ENCODE measurements at places on chromosomes 12 and 14.

- no peak for DNase-seq
These were observed 3.7 kb upstream of the USP15 start for GRCh38 chr12:62256408-62257096.

GRCh38 chr12:132950844-132951535 lies 5.1 kb downstream of the ZNF605 start:
- no peak for DNase-seq

DNA sequence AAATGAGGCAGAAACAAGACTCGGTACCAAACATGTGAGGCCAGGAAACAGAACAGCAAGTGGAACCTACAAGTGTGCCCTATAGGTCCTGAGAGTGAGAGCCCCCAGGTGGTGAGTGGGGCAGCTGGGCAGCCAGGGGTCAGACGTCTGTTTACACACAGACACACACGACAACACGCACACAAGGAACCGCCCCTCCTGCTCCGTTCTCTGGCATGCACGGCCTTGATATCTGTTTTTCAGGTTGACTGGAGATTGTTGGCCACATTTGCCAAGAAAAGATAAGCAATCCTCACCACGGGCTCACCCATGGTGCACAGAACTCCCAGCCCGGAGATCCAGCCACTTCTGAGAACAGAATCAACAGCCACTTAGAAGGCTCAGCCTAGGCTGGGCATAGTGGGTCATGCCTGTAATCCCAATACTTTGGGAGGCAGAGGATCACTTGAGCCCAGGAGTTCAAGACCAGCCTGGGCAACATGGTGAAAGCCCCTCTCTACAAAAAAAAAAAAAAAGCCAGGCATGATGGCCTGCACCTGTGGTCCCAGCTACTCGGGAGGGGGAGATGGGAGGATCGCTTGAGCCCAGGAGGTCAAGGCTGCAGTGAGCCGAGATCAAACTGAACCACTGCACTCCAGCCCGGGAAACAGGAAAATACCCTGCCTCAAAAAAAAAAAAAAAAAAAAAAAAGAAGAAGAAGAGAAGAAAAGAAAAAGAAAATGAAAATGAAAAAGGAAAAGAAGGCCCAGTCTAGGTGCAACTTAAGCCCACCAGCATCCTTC lies 19.4 kb upstream of the EIF5 start:
- DNase-seq = no peak

- DNase-seq = no peak
These were observed 295.4 kb downstream of the RPAP3 start for GRCh38 chr12:47410383-47410782.

DNA sequence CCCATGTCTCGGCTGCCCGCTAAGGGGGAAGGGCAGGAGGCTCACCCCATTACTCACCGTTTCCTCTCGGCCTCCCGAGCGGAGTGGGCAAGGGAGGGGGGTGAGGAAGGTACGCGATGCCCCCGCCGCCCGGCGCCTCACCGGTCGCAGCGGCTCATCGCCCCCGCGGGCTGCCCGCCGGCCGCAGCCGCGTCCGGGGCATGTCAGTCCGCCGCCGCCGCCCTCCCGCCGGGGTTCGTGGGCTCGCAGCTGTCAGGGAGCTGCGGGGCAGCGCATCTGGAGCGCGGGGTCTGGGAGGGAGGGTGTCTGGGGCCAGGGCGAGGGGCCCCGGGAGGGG lies 461 bp downstream of the SLC8A3 start:
- DNase-seq = no peak

- no peak for DNase-seq
These were observed 108.4 kb downstream of the CAND1 start for GRCh38 chr12:67377541-67377940.

GRCh38 chr12:53200458-53201176 lies 6.4 kb downstream of the ITGB7 start:
- no peak for DNase-seq

DNA sequence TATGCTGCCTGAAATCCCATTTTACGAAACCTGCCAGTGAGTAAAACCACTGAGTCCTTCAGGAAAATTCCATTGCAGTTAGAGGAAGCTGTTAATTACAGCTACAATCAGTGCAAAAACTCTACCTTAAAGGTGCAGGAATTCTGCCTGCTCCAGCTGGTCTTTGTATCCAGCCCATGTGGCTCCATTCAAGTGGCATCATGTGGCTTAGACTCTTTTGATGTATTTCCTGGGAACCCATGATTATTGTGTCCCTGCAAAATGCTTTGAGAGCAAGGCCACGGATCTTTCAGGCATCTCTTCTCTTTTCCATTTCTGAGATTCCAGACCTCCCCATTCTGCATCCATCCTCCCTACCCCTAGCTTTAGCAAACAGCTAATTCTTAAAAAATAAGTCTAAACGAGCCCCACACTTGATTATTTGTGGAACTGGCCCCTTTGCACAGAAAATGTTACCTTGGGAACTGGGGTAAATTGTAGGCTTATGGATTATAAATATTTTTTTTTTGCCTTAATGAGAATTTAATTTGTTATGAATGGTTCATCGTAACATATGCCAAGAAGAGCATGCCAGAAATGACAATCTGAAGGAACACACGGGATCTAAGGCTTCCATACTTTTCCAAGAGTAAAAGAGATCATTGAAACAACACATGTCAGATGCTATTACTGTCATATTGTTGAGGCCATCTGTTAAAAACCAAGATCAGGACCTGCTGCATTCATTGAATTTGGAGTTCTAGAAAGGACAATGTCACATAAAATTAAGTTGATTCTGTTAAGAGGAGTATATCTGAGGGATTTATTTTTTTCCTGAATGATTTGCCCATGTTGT lies 144.6 kb downstream of the TPH2 start:
- DNase-seq = no peak

DNA sequence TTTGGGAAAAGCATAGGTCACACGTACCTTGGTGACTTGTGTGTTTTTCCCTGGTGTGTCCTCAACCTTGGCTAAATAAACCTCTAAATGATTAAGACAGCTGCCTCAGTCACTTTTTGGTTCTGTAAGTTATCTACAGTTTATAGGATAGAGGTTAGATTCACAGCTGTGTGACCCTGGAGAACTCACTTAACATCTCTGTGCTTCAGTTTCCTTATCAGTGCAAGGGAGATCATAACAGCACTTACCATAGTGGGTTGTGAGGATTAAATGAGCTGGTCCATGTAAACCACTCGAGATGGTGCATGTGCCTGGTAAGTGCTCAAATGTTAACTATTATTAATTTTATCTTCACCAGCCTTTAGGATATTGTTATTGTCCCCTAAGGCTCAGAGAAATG lies 35.4 kb upstream of the CHST11 start:
- no peak for DNase-seq

DNA sequence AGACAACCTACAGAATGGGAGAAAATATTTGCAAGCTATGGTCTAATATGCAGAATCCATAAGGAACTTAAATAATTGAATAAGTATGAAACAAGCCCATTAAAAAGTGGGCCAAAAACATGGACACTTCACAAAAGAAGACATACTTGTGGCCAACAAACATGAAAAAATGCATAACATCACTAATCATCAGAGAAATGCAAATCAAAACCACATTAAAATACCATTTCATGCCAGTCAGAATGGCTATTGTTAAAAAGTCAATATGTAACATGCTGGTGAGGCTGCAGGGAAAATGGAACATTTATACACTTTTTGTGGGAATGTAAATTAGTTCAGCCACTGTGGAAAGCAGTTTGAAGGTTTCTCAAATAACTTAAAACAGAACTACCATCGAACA lies 945.4 kb upstream of the FLRT2 start:
- DNase-seq = no peak

- DNase-seq = no peak
These were observed 48.6 kb upstream of the PPM1H start for GRCh38 chr12:62983594-62983993.

DNA sequence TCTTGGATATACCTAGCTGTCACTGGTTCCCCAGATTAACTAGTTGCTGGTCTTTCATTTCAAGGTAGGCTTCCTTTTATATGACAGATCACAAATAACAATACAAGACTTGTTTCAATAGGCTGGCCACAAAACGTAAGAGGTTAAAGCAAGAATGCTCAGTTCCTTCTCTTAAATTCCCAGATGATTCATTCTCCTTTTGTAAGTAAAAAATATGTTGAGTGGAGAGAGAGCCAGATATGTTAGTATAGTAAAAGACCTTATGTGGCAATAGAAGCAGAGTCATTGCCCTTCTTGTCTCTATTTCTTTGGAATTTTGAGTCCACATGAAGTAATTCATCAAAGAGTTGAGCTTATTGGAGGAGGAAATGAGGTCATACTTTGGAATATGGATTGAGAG lies 939.0 kb upstream of the ATXN7L3B start:
- no peak for DNase-seq

DNA sequence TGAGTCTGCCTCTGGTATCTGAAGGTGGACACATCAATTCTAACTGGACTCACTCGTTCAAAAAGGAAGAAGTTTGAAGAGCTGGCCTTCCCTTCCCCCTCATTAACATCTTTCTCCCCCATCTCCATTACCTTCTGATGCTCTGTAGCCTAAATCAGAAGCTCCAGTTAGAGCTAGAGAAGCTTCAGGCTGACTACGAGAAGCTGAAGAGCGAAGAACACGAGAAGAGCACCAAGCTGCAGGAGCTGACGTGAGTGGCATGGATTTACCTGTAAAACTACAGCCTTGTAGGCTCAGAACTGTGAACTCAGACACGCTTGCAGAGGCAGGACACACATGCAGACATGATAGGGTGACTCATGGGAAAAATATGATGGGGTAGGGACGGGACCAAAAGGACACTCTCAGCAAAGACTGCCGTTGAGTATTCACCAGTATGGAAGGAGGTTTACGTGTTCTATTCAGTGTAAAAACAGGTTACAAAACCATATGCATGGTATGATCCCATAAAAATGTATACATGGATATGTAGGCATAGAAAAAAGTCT lies 14.3 kb upstream of the PIP4K2C start:
- no peak for DNase-seq

DNA sequence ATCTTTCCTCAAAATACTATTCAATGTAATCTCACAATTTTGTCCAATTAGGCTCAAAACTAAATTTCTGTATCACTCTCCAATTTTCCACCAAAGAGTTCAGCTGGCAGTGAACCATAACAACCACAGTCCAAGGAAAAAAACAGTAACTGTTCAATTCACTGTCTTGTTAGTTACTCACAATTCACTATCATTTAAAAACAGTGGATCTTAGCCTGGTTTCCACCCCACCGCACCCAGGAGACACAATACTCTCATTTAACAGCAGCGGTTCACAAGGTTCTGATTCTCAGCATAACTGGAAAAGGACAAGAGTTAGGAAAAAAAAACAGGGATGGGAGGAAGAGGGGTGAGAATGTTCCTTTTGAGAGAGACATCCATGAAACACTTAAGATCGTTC lies 40.5 kb downstream of the MED13L start:
- DNase-seq = no peak

DNA sequence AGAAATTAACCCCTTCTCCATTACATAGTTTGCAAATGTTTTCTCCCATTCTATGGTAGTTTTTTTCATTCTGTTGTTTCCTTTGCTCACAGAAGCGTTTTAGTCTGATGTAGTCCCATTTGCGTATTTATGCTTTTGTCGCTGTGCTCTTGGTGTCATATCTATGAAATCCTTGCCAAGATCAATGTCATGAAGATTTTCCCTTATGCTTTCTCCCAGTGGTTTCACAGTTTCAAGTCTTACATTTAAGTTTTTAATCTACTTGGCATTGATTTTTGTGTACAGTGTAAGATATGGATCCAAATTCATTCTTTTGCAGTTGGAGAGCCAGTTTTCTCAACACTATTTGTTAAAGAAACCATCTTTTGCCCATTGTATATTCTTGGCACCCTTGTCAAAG lies 357.6 kb downstream of the APAF1 start:
- DNase-seq = no peak

GRCh38 chr14:97267509-97267908 lies 470.3 kb downstream of the VRK1 start:
- DNase-seq = no peak

- DNase-seq = no peak
These were observed 311.5 kb downstream of the NOVA1 start for GRCh38 chr14:26286081-26286912.

DNA sequence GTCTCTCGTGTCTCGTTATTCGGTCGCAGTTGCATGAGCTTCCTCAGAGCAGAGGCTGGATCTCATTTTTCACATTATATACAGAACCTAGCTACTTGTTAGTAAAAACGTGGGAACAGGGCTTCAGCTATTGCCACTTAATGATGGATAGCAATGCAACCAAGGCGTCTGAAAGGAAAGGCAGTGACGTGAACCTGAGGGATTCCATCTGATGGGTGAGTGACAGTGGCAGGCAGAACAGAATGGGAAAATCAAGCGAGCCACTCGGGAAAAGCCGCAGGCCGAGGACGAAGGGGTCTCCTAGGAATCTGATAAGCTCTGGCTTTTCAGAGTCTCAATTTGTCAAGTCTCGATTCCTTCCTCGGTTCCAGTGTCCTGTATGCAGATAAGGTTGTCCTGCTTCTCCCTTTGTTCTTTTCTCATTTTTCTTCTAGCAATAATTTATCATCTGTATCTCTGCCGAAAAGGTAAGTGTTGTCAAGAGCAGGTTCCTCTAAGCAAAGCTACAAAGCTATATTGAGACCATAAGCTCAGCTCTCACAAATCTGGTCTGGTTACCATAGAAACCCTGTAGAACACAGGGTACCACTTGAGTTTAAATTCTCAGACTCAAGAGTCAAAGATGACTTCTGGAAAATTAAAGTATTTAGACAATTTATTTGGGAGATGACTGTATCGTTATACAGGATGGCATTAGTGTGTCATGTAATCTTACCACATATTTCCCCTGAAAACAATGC lies 416.6 kb downstream of the GLT1D1 start:
- DNase-seq = no peak

DNA sequence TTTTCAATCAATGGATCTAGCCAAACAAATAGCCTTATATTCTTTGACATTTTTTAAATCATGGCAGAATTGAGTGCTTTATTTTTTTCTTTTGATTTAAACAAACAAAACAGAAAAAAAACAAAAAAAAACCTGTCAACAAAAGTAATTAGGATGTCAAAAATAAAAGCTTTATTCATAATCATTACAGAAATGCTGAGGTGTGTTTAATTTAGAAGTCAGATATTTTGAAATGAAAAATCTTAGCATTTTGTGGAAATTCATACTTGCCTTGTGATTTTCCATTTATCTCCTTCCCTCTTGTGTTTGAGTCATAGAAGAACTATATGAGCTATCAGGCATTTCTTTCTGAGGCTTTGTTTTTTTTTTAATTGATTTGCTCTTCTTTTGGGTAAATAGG lies 387.0 kb upstream of the STXBP6 start:
- DNase-seq = no peak

DNA sequence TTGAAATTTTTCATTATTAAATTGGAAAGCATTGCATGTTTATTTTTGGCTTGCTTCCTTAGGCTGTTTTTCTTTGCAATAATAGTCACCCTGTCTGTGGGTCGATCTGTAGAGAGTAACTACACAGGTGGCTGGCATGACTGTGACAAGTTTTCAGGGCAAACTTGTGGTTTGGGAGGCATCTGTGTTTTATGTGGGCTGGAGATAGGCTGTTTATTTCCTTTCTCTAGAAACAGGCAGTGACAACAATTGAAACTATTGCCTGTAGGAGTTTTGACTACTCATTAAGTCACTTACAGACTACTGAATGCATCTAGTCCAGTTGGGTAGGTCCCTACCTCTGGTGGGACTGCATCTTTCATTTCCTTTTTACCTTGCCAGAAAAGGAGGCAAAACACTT lies 155.6 kb downstream of the DYRK2 start:
- DNase-seq = no peak

GRCh38 chr12:16384732-16385131 lies 37.3 kb downstream of the MGST1 start:
- DNase-seq = no peak

- DNase-seq = no peak
These were observed 1.3 kb downstream of the RCOR1 start for GRCh38 chr14:102593825-102594137.

Measured in kidney capillary endothelial cell (primary cell).